Activated B cell treated with CpG ODN at 0.5 μM for 24 hours (primary cell): ENCODE measurements at places on chromosomes 1 and 21.

GRCh38 chr1:2442661-2443060 lies 30.3 kb upstream of the PEX10 start:
- H3K27ac ChIP-seq: no peak overlapping the region
- no peak overlapping the region for H3K4me3 ChIP-seq
- H3K36me3 ChIP-seq: no peaks in the 10 kb centered on the region
- no peaks in the 10 kb centered on the region for H3K4me1 ChIP-seq
- peaks cover 8% of the 10 kb centered on the region for H3K27me3 ChIP-seq
- no peak for DNase-seq

DNA sequence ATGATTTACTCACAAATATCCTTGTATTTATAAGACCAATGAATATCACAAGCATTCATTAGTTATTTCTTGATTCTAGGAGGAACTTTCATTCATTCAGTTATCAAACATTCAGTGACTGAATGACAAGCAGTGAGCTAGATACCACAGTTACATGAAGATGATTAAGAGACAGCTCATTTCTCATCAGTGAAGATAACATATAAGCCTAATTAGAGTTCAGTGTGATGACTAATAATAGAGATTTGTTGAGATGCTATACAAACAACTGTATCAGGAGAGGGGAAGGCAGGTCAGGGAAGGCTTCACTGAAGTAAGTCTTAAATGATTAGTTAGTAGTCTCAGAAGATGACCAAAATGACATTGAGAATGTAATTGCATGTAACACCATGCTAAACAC lies 14.6 kb upstream of the C1orf105 start:
- no peaks in the 10 kb centered on the region for H3K4me1 ChIP-seq
- no peak overlapping the region for H3K27ac ChIP-seq
- no peaks in the 10 kb centered on the region for H3K36me3 ChIP-seq
- no peak overlapping the region for H3K4me3 ChIP-seq
- no peak for DNase-seq
- H3K27me3 ChIP-seq: no peaks in the 10 kb centered on the region

DNA sequence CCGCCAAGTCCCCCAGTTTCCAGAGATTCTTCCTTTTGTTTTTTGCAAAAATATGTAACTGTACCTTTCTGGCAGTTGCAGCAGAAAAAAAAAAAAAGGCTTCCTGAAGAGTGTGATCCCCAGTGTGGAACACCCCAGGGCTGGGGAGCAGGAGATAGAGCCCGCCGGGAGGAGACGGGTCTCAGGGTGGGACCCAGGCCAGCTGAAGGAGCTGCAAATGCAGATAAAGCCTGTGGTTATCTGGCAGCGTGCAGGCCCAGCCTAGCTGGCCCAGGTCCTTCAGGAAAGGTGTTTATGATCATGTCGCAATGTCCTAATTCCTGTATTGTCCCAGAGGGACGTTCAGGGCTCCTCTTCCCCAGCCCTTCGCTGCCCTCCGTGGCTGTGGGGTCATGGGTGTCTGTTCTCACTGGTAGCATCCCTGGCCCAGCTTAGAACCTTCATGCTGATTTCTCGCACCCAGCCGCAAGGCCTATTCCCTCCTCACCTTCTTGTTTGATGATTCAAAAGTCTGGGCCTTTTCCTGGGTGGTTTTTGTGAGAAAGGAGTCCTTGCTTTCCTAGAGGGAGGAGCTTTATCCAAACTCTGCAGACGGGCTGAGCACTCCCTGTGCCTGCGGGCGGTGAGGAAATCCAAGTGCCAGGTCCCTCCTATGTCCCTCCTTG lies 26.2 kb downstream of the RNF187 start:
- H3K27me3 ChIP-seq: peaks cover 17% of the 10 kb centered on the region
- no peaks in the 10 kb centered on the region for H3K36me3 ChIP-seq
- no peak for DNase-seq
- H3K4me3 ChIP-seq: no peak overlapping the region

DNA sequence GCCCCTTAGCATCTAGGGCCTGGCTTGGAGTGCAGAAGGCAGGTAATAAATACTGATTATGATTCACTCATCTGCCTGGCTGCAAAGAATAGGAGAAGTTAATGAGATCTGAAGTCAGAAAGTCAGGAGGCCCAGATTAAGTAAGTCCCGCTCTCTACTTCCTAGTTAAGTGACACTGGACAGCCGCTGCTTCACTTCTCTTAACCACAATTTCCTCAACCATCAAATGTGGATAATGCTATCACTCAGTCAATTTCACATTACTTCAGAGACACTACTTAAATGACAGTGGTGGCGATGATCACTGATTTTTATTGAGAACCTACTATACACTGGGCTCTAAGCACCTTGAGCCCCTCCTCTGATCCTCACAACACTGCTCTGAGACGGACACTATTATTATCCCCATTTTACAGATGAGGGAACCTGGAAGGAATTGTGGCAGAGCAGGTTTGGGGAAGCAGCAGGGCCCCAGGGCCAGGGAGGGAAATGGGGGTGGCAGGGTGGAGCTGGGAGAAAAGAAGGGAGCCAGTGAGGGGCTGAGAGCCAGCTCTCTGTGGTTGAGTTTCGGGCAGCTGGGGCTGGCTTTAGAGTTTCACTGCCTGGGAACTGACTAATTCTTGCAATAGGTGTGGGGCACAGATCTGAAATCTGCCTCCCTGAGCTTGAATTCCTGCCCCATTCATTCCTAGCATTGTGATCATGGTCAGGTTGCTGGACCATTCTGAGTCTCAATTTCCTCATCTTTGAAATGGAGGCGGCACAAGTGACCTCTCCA lies 2.4 kb upstream of the E2F2 start:
- no peak overlapping the region for H3K4me3 ChIP-seq
- H3K36me3 ChIP-seq: no peaks in the 10 kb centered on the region
- H3K27me3 ChIP-seq: no peaks in the 10 kb centered on the region
- DNase-seq: no peak
- peak overlapping the region; percentile 36 for H3K27ac ChIP-seq

DNA sequence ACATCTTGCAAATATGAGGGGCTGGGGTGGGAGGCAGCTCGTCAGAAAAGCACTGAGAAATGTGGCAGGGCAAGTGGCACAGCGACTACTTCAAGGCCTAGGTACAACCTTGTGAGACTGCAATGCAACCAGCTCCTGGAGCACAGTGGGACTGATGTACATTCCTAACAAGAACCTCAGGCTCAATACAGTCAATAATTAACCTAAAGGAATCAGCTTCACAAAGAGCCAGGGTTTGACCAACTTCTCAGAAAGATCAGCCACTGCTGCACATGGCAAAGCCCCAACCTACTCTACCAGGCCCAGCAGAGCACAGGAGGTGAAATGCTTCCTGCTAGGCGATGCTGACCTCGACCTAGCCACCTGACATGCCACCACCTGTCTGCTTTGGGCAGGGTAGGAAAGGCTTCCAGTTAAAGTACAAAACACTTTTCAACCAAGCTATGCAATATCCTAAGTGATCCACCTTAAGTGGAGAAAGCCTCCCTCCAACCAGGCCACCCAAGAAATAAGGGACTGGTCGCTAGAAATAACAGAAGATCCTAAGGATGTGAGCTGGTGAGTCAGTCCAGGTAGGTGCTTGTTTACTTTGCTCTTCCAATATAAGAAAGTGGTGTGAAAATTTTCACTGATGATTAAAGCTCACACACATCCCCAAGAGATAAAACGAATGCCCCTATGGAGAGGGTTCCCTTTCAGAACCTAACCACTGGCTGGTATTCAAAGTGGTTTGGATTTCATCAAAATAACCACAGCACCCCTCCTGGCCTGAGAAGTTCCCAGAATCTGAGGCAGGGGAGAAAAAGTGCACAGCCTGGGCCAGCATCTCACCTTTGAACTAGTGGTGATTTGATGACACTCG lies 2.1 kb downstream of the RIPK4 start:
- peaks cover 80% of the 10 kb centered on the region for H3K27me3 ChIP-seq
- no peak overlapping the region for H3K27ac ChIP-seq
- peaks cover 34% of the 10 kb centered on the region for H3K4me1 ChIP-seq
- no peaks in the 10 kb centered on the region for H3K36me3 ChIP-seq

GRCh38 chr21:46082713-46082962 lies 15.3 kb upstream of the COL6A2 start:
- no peak for DNase-seq
- no peaks in the 10 kb centered on the region for H3K36me3 ChIP-seq
- no peak overlapping the region for H3K27ac ChIP-seq
- no peaks in the 10 kb centered on the region for H3K4me1 ChIP-seq
- no peak overlapping the region for H3K4me3 ChIP-seq

- no peaks in the 10 kb centered on the region for H3K36me3 ChIP-seq
- peaks cover 6% of the 10 kb centered on the region for H3K4me1 ChIP-seq
- no peak overlapping the region for H3K4me3 ChIP-seq
- DNase-seq: no peak
Measured at GRCh38 chr1:204127597-204128242, 24.1 kb downstream of the ETNK2 start.

DNA sequence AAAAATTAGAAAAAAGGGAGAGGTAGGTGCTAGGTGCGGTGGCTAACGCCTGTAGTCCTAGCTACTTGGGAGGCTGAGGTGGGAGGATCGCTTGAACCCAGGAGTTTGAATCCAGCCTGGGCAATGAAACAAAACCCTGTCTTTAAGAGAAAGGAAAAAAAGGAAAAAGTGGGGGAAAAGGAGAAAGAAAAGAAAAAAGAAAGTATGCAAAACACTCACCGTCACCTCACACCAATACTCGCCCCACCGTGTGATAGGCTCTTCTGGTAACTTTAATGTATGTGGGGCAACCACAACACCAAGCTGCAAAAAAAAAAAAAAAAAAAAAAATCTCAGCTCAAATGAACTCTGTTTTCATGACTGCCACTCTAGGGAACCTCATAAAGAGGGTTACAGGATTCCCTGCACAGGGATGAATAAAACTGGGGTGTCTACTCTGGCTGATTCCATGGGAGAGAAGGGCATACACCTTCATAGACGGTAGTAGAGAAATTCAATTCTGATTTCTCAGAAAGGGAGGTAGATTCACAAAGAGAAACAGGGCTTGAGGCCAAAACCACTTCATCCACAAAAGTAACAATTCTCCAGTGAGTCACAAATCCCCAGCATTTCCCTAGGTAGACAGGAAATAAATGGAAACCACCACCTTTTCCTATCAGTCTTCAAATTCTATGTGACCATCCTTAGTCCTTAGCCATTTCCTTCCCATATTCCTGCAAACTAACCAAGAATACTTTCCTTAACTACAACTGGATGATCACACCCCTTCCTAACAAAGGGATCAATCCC lies 2.5 kb downstream of the MRPL9 start:
- no peaks in the 10 kb centered on the region for H3K27me3 ChIP-seq
- peaks cover 20% of the 10 kb centered on the region for H3K4me1 ChIP-seq
- no peak overlapping the region for H3K27ac ChIP-seq
- DNase-seq: no peak

GRCh38 chr1:7536891-7537591 lies 234.1 kb upstream of the VAMP3 start:
- DNase-seq: no peak
- H3K27me3 ChIP-seq: peaks cover 4% of the 10 kb centered on the region
- no peak overlapping the region for H3K27ac ChIP-seq

- no peaks in the 10 kb centered on the region for H3K27me3 ChIP-seq
- no peaks in the 10 kb centered on the region for H3K4me1 ChIP-seq
- no peak overlapping the region for H3K4me3 ChIP-seq
- peaks cover 49% of the 10 kb centered on the region for H3K36me3 ChIP-seq
- no peak for DNase-seq
- H3K27ac ChIP-seq: no peak overlapping the region
Measured at GRCh38 chr1:28280977-28281381, 21.7 kb downstream of the SESN2 start.

DNA sequence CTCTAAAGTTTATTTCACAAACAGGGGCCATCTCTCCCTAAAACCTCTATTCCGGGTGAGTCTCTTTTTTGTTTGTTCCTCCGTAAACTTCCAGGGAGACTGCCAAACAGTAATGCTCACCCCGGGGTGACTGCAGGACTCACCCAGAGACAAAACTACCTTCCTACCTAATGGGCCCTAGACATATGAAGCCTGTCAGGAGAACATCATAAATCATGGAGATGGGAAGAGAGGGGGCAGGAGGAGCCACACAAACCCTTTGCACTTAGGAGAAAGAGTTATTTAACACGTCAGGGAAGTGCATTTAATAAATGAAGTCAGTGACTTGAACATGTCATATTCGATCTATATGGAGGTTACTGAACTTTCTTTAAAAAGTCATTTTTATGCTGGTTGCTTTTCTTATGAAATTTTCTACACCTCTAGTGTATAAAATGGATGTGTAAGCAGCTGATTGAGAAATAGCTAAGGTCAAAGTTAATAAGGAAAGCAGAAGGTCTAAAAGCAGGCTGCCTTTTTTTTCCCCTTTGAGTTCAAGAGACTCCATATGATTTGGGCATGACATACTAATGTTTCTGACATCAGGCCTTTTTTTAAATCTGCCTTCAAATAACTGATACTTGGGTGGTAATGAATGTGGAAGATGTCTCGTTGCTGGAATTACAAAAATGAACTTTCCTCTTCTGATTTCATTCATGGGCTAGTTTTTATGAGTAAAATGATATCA lies 286.9 kb upstream of the USP25 start:
- no peak overlapping the region for H3K4me3 ChIP-seq
- no peak for DNase-seq
- peaks cover 20% of the 10 kb centered on the region for H3K4me1 ChIP-seq
- no peaks in the 10 kb centered on the region for H3K36me3 ChIP-seq

- peaks cover 43% of the 10 kb centered on the region for H3K36me3 ChIP-seq
- peaks cover 53% of the 10 kb centered on the region for H3K4me1 ChIP-seq
- no peaks in the 10 kb centered on the region for H3K27me3 ChIP-seq
- DNase-seq: no peak
- no peak overlapping the region for H3K4me3 ChIP-seq
Measured at GRCh38 chr1:207848234-207848633, 62.7 kb downstream of the CD34 start.

GRCh38 chr1:46394108-46394871 lies at the start of gene FAAH:
Gene FAAH (plus strand): TSS chr1:46394317. CDS start chr1:46394349, 32 bp downstream.
- no peak within 1 kb of the TSS for H3K27ac ChIP-seq
- no peak for DNase-seq
- H3K27me3 ChIP-seq: peaks cover 35% of the 10 kb centered on the region
- peaks cover 8% of the 10 kb centered on the region for H3K4me1 ChIP-seq
- H3K36me3 ChIP-seq: no peaks in the 10 kb centered on the region
- H3K4me3 ChIP-seq: peak within 1 kb of the TSS; percentile 71
